ENCODE measurements at places on chromosomes 7 and 10. TPM values are rescaled to one million over a fixed set of nuclear protein-coding genes. Genes with fewer than 3 reads are reported as not detected.

The HOXA9 gene
- total RNA-seq = not detected

- DNase-seq = no peak
Observed at GRCh38 chr7:91039033-91039432, 225.2 kb upstream of the FZD1 start.

DNA sequence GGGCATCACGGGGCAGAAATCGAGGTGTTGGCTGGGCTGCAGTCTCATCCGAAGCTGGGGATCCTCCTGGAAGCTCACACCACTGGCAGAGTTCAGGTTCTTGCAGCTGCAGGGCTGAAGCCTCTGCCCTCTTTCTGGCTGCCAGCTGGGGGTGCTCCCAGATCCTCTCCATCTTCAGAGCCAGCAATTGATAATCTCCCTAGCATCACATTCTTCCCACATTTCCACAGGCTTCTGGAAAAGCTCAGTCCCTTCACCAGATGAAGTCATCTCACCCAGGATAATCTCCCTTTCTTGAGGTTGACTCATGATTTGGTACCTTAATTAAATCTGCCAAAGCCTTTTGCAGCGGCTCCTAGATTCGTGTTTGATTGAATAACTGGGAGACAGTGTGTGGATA is 55.2 kb downstream of the NRP1 start:
- no peak for DNase-seq

DNA sequence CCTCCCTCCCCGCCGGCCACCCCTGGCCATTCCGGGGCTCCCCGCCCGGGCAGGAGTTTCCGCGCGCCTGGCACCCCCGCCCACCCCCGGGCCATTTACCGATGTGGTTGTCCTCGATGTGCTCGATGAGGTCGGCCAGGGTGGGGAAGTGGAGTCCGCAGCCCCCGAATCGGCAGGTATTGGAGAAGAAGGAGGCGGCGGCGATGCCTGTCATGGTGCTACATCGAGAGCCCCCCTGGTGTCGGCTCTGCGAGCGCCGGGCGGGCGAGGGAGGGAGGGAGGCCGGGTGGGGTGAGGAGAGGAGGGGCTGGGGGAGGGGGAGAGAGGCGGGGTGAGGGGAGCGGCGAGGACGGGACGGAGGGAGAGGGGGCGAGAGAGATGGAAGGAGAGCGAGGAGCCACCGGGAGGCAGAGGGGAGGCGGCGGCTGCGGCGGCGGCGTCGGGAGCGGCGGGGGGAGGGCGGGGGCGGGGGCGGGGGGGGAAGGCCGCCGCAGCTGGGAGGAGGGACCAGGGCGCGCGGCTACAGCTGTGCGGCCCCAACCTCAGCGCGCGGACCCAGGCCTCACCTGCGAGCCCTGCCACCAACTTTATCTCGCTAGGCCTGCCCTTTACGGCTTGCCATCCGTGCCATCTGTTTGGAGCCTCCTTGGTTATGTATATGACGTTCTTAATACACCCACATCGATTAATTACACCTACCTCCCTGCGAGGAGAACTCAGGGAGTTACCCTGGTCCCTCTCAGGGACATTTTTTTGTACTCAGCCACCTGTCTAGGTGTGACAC is at the start of gene JAZF1:
Gene JAZF1 (minus strand): TSS at position 432 of the 784 bp plus-strand sequence.
- DNase-seq = peak; percentile 87

DNA sequence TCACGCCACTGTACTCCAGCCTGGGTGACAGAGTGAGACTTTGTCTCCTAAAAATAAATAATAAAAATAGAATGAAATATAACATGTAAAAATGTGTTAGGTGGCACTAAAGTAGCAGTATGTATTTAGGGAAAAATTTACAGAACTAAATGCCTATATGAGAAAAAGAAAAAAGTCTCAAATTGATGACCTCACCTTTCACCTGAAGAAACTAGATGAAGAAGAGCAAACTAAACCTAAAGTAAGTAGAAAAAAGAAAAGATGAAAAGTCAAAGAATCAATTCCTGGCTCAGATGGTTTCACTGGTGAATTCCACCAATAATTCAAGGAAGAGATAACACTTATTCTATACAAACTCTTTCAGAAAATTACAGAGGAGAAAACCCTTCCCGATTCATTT is 106.5 kb upstream of the NANOS1 start:
- DNase-seq = no peak

GRCh38 chr10:133088179-133088955 is 643 bp downstream of the ADGRA1 start:
- DNase-seq = no peak
